Fibroblast of skin of left quadriceps (primary cell): ENCODE measurements at places on chromosomes 7 and 10.

GRCh38 chr10:97596101-97597082 is 6.9 kb downstream of the C10orf62 start:
- no peak for DNase-seq

- DNase-seq, result no peak
Observed at GRCh38 chr7:131753620-131754222, 197.3 kb upstream of the PODXL start.

DNA sequence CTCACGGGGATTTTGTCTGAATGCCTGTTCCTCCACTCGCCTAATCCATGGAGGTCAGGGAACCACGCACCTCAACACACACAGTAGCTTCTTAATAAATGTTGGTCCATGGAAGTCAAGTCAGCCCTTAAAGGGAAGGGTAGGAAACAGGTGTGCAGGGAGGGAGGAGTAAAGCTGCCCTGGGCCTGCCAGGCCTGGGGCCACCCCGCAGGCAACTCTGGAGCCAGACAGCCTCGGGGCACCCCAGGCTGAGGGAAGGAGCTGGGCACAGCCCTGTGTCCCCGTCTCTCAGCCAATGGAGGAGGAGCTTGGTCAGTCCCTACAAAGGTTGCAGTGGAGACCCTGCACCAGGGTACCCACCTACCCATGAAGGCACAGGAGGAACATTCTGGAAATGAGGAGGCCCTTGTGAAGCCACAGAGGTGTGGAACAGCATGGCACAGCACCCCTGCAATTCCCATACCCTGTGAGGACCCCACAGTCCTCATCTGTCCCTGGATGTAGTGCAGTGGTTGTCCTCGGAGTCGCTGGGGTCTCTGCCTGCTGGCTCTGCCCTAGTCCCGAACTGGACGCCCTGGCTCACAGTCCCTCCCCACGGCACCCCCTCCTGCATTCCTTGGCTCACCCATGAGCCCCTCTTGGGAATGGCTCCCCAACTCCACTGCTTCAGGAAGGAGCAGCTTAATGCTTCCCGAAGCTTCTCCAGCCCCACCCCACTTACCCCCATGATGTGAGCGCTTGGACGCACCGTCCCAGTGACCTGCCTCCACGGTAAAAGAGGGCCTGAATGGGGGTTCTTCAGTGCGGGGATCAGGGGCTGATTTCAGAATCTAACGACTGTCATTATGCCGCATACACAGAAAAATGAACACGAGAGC is 79.2 kb upstream of the INSIG1 start:
- no peak for DNase-seq

DNA sequence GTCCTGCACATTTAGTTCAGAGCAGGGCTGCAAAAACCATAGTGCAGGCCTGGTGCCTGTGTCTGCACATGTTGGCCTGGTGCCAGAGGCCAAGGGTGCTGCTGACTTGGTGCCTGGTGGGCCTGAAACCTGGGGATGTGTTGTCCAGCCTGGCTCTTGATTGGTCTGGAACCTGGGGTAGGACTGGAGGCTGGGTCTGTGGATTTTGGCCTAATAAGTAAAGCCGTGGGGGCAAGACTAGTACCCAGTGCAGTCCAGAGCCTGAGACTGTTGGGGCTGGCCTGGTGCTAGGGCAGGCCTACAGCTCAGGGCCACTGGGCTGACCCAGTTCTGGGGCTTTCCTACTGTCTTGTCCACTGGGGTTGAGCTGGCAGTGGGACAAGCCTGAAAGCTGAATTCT is 817.9 kb downstream of the DNAJB9 start:
- DNase-seq, result no peak

GRCh38 chr7:36314491-36314890 is 75.2 kb upstream of the ANLN start:
- no peak for DNase-seq

- peak; percentile 3 for DNase-seq
Observed at GRCh38 chr7:24123076-24123475, 160.9 kb upstream of the NPY start.

DNA sequence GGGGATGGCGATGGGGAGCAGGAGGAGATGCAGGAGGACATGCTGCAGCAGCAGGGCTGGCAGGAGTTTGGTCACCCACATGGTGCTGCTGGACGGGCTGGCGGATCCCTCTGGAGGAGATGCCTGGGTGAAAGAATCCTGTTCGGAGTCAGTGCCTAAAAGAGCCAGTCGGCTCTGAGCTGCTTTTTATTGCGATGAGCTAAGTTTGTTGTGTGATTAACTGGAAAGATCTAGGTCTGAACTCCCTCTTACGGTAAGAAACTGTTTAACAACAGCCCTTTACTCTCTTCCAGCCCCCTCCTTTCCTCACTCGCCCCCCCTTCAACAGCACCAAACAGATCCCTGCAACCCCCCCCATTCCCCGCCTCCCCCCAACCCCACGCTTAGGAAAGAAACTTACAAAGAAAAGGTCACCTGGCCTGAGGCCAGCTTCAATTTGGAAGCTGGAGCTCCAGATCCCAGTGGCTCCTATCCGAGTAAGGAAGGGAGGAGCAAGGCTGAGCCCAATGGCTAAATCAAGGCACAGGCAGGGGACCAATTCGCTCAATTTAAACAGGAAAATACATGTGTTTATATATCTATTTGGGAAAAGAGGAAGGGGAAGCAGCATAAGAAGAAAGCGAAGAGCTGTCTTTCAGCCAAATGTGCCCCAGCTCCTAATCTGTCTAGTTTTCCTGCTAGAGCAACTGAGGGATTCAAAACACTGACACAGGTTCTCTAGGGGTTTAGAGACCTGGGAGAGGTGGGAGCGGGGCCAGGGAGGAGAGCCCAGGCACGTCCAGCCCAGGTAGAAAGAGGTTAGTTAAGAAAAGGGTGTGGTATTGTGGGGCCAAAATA is at the start of gene HGF:
HGF (minus strand) TSS at position 157 of the 837 bp plus-strand sequence; CDS start at position 81, 76 bp downstream.
- DNase-seq, result peak; percentile 32

GRCh38 chr10:101901340-101901739 is 57.7 kb upstream of the KCNIP2 start:
- DNase-seq, result no peak

DNA sequence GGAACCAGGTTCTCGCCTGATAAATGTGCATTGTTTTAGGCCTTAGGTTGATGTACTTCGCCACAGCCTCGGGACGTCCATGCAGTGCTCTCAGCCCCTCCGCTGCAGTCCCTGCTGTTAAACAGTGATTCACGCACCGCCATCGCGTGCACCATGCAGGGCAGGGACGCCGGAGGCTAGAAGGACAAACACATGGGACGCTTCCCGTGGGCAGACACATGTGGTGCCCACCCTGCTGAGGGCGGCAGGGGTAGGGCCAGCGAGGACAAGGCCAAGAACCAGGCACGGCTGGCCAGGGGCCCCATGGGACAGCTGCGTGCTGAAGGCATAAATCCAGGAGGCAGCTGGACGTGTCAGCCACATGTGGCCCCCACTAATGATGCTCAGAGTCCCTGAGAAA is 394.7 kb downstream of the PTPRN2 start:
- DNase-seq, result no peak

DNA sequence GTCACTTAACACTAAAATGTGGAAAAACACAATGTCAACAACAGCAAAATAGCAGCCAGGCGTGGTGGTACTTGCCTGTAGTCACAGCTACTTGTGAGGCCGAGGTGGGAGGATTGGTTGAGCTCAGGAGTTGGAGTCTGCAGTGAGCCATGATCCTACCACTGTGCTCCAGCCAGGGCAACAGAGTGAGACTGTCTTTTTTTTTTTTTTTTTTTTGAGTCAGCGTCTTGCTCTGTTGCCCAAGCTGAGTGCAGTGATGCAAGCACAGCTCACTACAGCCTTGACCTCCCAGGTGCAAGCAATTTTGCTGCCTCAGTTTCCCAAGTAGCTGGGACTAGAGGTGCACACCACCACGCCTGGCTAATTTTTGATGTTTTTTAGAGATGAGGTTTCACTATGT is 6.1 kb downstream of the KCTD7 start:
- no peak for DNase-seq

DNA sequence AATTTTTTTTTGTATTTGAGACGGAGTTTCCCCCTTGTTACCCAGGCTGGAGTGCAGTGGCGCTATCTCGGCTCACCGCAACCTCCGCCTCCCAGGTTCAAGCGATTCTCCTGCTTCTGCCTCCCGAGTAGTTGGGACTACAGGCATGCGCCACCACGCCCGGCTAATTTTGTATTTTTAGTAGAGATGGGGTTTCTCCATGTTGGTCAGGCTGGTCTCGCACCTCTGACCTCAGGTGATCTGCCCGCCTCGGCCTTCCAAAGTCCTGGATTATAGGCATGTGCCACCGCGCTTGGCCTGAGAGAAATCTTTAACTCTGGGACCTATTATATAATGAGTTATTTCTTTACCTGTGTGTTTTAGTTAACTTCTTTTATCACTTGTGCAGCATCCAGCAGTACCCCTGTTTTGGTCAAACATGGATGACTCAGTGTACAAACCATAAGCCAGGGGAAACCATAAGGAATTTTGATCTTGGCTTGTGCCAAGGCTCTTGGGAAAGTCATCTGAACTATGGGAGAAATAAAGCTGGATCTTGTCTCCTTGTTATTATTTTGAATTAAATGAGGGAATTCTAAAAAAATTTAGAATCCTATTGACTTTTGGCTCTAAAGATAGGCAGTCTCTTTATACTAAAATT is 23.6 kb upstream of the ZRANB1 start:
- DNase-seq, result peak; percentile 54

- no peak for DNase-seq
Observed at GRCh38 chr7:131076711-131077181, 250.9 kb upstream of the MKLN1 start.

GRCh38 chr7:54955696-54956420 is 63.0 kb upstream of the EGFR start:
- no peak for DNase-seq

GRCh38 chr10:15349112-15349511 is 22.0 kb downstream of the FAM171A1 start:
- no peak for DNase-seq

DNA sequence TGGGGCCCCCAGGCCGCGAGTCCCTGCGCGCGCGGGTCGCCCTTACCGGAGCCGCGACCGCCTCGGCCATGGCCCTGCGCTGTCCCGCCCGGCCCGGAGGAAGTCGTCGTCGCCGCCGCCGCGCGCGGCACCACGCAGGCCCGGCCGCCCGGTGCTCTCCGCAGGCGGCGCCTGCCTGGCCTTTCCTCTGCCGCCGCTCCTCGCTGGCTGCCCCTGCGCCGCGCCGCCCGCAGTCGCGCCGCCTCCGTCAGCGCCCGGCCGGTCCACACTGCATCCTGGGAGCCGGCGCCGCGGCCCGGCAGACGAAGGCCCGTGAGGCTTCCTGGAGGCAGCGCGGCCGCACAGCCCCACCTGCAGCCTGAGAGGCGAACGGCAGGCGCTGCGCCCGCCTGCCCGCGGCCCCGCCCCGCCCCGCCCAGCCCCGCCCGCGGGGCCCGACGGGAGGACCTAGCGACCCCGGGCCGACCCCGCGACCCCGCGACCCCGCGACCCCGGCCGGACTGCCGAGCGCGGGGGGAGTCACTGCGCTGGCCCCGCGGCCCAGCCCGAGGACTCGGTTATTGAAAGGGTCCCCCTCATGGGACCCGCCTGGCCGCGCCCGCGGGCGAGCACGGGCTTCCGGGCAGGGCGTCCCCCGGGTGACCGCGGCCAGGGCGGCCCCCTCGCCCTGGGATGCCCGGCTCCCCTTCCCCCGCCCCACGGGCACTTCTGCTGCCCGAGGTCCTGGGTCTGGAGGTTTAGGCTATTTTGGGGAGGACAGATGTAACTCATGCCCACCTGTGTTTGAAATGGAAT is at the start of gene ZNF746:
ZNF746 (minus strand) TSS at position 343 of the 795 bp plus-strand sequence; CDS start at position 70, 273 bp downstream.
- peak; percentile 49 for DNase-seq

- peak; percentile 20 for DNase-seq
Observed at GRCh38 chr7:142811154-142811737, 40.5 kb downstream of the PRSS2 start.

DNA sequence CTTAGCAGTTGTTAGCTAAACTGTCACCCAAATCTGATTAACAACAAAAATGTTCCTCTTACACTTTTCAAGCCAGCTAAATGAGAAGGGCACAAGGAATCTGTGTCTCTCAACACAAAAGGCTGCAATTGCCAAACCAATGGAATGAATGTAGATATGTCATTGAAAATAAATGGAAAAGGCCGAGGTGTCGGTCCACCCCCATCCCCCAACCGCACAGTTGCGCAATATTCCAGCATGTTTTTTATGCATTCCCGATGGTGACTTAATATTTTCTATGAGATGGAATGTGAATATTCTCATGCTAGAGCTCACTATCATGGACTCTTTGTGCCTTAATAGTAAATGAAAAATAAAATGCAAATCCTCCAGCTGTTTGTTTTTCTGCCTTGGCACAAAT is 181.6 kb upstream of the LRGUK start:
- no peak for DNase-seq

GRCh38 chr10:87864496-87865059 is 1.2 kb downstream of the PTEN start:
- no peak for DNase-seq

- peak; percentile 72 for DNase-seq
Observed at GRCh38 chr10:27611236-27611635, 107.1 kb downstream of the RAB18 start.

GRCh38 chr7:43868681-43869005 is 674 bp downstream of the MRPS24 start:
- no peak for DNase-seq

DNA sequence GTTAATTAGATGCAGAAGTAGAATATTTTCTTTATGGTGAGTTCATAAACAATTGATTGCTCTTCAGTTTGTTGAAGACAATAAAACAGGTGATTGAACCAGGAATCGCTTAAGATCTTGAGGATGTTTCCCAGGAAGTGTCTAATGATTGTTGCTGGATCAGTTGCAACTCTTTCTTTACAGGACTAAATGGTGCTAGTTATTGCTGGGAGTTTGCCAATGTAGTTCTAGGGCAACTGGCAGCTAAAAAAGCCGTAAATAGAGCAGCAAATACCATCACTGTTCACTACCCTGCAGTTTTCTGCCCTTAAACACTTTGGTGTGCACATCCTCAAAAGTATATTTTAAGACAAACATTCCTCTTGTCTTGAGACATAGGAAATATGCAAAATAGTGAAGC is 119.2 kb upstream of the ANK3 start:
- DNase-seq, result no peak

GRCh38 chr7:106448992-106449859 is 164.4 kb upstream of the NAMPT start:
- DNase-seq, result no peak

- DNase-seq, result no peak
Observed at GRCh38 chr10:78779339-78779955, 289.3 kb upstream of the ZMIZ1 start.
